Stimulated activated CD4-positive, alpha-beta T cell treated with anti-CD3 and anti-CD28 coated beads, Interleukin-4, amount 100 ng/mL, for 1 hour (primary cell): ENCODE measurements at places on chromosomes 3 and 15.

DNA sequence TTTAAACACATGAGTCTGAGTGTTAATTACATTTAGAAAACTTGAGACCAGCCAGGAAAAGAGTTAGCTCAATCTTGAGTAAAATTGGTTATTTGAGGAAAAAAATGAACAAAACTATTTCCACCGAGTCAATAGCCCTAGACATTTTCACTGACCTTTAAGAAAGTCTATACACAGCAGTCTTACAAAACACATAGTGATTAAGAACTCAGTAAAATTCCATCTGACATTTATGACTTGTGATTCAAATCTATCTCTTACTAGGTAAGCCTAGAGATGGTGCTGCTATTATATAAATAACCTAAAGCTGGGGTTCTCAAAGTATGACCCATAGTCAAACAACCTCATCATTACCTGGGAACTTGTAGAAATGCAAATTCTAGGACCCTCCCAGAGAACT, 109.1 kb upstream of the COL8A1 start:
- DNase-seq, result no peak

GRCh38 chr3:142904639-142905436, 16.0 kb upstream of the PCOLCE2 start:
- no peak for DNase-seq

DNA sequence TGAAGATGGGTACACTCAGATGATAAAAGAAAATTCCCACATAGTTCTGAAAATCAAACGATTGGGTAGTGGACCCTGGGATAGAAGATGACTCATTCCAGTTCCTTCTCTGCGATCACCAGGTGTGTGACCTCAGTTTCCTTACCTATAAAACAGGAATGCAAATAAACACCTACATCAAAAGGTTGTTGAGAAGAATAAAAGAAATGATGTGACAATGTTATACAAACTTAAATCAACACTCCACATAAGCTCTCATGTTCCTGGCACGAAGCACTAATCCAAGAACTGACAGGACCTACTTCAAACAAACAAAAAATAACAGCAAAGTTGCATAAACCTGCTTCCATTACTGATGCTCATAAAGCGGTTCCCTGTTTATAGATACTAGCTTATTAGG, 69.2 kb downstream of the RORA start:
- no peak for DNase-seq

DNA sequence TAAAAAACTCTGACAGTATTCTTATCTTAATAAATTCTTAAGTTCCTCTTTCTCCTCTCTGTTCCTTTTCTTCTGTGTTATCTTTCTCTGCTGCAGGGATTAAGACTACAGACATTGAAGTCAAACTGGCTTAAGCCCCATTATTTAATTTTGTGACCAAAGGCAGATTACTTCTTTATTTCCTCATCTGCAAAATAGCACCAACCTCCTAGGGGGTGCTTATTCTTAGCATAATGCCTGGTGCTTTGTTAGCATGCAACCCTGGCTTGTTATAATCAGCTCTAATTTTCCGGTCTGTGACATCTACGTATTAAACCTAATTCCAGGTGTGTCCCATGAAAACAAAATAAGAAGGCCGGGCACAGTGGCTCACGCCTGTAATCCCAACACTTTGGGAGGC, 23.8 kb downstream of the SEMA6D start:
- DNase-seq, result no peak

DNA sequence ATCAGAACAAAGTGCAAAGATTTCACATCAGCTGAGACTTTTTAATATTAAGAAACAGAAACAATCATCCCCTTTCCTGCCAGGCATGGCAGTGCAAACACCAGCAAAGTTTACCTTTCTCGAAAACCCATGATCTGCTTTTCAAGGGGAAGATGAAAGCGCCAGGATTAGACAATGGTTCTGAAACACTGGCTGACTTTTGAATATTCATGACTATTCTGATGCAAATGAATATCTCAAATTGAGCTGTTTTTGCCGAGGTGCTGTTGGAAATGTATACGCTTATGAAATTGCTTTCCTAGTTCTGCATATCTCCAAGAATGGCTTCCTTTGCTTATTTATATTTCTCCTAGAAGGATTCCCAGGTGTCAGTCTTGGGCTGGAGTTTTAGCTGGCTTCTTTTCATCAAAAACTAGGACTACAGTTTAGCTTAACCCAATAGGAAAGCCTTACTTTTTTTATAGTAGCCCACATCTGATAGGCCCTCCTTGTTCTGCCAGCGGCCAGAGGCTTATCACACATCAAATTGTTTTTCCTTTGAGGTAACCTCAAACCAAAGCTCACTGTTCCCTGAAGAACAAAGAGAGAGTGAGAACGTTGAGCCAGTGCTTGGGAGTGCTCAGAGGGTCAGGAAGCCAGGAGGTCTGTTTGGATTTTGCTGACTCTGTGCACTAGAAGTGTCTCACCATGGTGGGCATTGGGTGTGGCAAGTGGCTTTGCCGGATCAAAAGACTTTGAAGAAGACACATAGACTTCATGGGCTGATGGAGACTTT, 74.0 kb upstream of the PLCL2 start:
- no peak for DNase-seq

GRCh38 chr3:140160553-140160952, 225.6 kb downstream of the CLSTN2 start:
- DNase-seq, result no peak
